ENCODE measurements at places on chromosomes 1 and 21.

GRCh38 chr1:219185486-219186117, 11.9 kb downstream of the LYPLAL1 start:
- DNase-seq, result no peak

DNA sequence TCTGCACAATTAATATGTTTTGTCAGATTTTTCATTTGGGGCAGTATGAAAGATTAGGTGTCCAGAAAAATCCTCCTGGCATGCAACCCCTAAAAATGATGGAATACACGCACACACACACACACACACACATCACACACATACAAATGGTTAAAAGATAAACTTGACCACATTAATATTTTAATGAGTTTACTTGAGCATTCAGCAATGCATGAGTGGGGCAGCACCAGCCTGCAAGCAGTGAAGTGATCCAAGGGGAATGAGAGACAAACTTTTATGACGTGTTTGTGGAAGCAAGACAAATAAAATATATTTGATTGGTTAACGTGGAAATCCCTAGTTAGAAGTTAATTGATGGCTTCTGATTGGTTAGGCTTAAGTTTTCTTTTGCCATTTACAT, 29.1 kb upstream of the SOAT1 start:
- no peak for DNase-seq

DNA sequence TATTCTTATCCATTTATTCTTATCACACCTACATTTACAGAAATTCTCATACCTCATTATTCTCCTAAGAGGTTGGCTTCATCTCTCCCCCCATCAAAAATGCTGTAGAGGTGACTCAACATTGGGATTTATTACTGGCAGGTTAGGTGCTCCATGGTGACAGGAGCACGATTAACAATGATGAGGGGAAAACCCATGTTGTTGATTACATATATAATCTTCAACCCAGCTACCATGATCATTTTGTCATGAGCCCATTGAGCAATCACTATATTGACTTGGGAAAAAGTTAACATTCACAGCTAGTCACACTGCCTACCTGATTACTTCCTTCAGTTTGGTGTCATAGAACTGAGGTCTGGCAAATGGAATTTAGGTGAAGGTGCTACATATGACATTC, 712.1 kb upstream of the CHRM3 start:
- no peak for DNase-seq

DNA sequence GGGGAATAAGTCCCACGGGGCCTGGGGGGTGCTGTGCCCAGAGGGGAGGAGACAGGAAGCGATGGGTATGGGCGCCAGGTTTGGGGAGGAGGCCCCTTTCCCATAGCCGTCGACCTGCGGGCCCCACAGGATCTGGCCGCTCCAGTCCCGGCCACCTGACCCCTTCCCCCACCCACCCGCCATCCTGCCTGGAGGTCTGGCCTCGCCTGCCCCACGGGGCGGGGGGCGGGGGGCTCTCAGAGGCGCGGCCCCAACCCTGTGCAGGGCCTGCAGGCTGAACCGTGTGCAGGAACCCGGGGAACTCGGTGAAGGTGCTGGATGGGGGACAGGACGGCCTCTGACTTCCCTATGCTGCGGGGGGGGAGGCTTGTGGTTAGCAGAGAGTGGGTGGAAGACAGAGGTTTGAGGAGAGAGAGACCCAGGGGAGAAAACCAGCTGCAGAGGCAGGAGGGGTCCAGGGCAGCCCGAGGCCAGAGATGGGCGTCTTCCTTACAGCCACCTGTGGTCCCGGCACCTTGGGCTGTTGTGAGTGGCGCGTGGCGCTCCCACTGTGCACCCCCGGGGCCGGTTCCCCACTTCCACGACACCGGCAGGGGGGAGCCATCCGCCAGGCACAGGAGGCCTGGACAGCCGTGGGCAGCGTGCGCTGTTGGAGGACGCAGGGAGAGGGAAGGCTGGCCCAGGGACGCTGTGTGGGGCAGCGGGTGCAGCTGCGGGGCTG, 2.5 kb upstream of the TNFRSF18 start:
- no peak for DNase-seq

DNA sequence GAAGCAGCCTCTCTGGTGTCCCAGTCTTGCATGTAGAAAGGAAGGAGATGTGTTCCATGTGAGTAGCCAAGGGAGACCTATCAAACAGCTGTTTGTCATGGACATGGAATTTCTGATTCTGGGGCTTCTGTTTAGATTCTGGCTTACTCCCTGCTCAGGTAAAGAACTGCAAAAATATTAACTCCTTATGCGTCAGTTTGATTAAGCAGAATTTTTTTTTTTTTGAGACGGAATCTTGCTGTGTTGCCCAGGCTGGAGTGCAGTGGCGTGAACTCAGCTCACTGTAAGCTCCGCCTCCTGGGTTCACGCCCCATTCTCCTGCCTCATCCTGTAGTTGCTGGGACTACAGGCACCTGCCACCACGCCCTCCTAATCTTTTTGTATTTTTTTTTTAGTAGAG, 6.8 kb downstream of the ARV1 start:
- no peak for DNase-seq

GRCh38 chr1:76782809-76783208, 84.5 kb upstream of the ST6GALNAC5 start:
- DNase-seq, result no peak

DNA sequence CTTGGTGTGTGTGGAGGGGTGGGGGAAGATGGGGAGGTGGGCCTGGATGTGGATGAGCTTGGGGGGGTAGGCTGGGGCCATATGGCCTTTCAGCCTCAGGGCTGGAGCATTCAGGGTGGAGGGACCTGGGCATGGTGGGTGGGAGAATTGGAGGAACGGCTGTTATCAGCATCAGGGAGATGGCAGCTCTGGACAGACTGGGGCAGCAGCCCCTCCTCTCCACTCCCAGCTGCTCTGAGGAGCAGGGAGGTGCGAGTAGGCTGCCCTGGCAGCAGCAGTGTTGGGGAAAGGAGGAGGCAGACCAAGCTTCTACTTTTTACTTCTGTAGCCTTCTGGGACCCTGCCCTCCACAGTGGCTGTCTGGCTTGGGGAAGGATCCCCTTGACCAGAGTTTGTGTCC, 10.2 kb downstream of the PPFIA4 start:
- DNase-seq, result no peak

- DNase-seq, result no peak
Observed at GRCh38 chr1:175885326-175885725, 141.9 kb upstream of the TNR start.

GRCh38 chr1:171814692-171815091, 26.6 kb upstream of the DNM3 start:
- DNase-seq, result no peak

- no peak for DNase-seq
Observed at GRCh38 chr1:7279769-7280168, 491.3 kb upstream of the VAMP3 start.

- DNase-seq, result no peak
Observed at GRCh38 chr1:26084091-26084561, 16.7 kb upstream of the TRIM63 start.

GRCh38 chr1:172755099-172755498, 96.2 kb downstream of the FASLG start:
- no peak for DNase-seq

DNA sequence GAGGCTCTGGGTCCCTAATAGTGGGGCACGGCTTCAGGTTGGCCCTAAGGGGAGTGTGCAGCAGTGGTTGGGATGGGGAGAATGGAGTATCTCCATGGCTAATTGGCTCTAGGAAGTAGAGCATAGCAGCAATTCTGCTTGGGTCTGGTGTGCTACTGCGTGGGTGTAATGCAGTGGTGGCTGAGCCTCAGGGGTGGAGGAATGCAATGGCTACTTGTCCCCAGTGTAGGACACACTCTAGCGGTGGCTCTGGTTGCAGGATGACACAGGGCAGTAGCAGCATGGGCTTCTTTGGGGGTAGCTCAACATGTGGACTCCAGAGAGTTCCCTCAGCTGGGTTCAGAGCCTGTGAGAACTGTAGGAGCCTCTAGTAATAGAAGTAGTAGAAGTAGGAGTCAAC, 91.2 kb upstream of the FAM78B start:
- no peak for DNase-seq

- no peak for DNase-seq
Observed at GRCh38 chr1:87986130-87986866, 657.6 kb downstream of the LMO4 start.

GRCh38 chr1:179921472-179921871, 33.1 kb upstream of the CEP350 start:
- DNase-seq, result no peak

- no peak for DNase-seq
Observed at GRCh38 chr1:183769956-183770815, 34.7 kb upstream of the RGL1 start.

DNA sequence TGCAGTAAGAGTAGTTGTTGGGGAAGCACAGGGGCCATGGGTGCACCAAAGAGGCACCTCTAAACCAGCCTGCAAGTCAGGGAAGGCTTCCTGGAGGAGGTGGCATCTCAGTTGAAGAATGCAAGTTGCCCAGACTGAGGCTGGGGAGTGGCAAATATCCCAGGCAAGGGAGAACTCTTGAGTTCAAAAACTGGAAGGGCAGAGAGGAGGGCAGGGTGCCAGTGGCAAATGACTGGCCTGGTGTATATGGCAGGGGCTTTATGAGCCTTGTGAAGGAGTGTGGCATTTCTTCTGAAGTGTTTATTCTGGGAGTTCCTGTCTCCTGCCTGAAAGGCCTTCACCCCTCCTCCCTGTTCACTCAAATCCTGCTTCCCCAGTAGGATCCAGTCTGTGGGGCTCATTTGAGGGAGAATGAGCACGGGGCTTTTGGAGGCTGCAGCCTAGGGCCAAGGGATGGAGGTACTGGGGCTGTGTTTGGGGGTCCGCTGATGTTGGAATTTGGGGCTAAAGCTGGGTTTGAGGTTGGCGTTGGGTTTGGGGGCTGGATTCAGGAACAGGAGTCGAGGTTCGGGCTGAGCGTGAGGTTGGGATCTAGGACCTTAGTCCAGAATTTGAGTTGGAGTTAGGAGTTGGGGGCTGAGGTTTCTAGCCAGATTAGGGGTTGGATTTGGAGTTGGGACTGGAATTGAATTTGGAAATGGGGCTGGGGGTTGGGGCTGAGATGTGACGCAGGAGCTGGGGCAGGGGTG, at the start of gene TMEM125:
TMEM125 (plus strand) TSS at position 357 of the 749 bp plus-strand sequence. CDS start 2,740 bp downstream, outside the sequence.
- DNase-seq, result no peak

- DNase-seq, result no peak
Observed at GRCh38 chr1:11707621-11708276, 16.2 kb downstream of the DRAXIN start.

- DNase-seq, result no peak
Observed at GRCh38 chr1:19115082-19115808, 94.8 kb downstream of the UBR4 start.

DNA sequence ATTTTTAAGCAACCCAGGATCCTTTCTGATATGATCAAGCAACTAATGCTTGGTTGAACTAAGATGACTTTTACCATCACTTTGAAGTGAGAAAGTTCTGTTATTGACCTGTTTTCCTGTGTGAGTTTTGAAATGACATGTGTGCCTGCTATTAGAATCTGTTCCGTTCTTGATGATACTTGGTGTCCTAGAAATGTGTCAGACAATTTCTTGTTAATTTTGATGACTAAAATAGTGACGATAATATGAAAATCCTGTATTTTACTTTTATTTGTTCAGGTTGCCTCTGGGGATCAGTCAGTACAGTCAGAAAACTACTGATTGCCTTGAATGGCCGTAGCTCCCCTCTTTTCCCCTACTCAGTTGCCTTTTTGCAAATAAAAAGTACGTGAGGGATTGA, 228.0 kb downstream of the RYR2 start:
- no peak for DNase-seq

DNA sequence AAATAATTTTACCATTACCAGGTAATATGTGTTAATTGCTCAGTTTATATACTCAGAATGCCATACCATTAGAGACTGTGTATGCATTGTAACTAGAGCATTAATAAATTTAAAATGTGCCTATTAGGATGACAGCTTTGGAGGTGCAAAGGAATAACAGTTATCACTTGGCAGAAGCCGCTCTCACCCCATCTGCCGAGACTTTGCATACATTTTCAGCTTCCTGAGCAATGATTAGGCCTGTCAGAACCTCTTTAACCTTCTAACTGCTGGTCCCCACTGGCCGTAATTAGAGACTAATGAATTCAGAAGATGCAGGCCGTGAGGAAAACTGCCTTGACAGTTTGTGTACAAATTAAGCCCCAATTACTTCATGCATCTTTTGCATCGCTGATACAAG, 158.0 kb upstream of the PROX1 start:
- no peak for DNase-seq

DNA sequence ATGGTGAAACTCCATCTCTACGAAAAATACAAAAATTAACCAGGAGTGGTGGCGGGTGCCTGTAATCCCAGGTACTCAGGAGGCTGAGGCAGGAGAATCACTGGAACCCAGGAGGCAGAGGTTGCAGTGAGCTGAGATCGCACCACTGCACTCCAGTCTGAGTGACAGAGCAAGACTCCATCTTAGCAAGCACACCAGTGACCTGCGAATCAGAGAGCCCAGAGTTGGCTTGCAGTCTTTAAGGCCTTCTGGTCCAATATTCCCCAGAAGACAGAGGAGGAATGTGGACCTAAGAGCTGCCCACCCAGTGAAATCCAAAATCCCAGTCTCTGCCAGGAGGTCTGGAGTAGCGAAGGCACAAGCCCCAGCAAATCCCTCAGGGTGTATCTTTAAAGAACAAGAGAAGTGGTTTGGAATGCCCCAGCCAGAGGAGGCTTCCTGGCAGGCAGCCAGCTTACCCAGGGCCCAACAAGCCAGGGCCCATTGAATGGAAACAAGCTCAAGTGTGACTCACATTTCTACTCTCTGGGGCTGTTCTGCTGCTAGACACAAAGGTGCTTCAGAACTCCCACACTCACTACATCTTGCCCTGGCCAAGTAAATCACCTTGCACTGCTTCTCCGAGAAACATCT, 23.9 kb downstream of the GPR161 start:
- DNase-seq, result no peak

DNA sequence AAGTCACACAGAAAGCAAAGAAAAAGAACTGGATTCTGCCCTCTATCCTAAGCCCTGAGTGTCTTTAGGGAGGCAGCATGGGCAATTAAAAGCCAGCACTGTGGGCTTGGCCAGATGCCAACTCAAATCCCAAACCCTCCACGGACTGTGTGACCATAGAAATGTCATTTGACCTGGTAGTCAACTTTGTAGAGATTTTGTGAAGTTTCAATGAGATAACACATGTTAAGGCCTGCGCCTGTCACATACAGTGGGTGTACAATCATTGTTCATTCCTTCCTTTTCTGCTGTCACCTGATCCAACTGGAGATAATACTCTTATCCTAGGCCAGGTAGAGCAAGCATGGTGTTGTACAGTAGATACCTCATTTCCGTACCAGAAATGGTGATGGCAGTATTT, 54.2 kb downstream of the TMEM53 start:
- no peak for DNase-seq

GRCh38 chr1:32357614-32358013, 4.7 kb downstream of the FAM229A start:
- no peak for DNase-seq

GRCh38 chr21:38039841-38040240, 123.6 kb upstream of the KCNJ6 start:
- no peak for DNase-seq

DNA sequence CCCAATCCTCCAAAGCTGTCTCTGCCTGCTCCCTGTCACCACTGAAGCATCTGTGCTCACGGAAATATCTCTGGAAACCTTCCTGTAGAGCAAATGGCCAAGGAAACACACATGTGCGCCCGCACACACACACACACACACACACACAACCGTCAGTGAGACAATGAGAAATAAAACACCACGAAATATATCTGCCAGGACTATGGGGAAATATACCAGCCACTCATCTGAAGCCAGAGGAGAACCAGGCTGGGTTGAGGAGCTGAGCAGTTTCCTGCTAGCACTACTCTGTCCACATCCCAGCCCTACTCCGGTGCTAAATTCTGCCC, 25.1 kb upstream of the PLXNA2 start:
- DNase-seq, result no peak
